Type B pancreatic cell (in vitro differentiated cells): ENCODE measurements at places on chromosomes 3 and 15. TPM values are rescaled to one million over a fixed set of nuclear protein-coding genes. Genes with fewer than 3 reads are reported as not detected.

The RHCG gene
- 13.4 and 22.4 TPM in 2 replicates for total RNA-seq

The AADAC gene
- 1.3 and 1.4 TPM in 2 replicates for total RNA-seq

The DTWD1 gene
- total RNA-seq = 28.3 and 33.2 TPM in 2 replicates

The SLITRK3 gene
- 0.12 and 8.4 TPM in 2 replicates for total RNA-seq

The DCBLD2 gene
- 29.2 and 51.2 TPM in 2 replicates for total RNA-seq

The GP5 gene
- total RNA-seq = 0.10 TPM in 1 of 2 replicates, not detected in the other

The CCDC9B gene
- 1.6 and 2.4 TPM in 2 replicates for total RNA-seq
